Bronchus fibroblast of lung (primary cell): ENCODE measurements at places on chromosomes 13 and 19. TPM values are rescaled to one million over a fixed set of nuclear protein-coding genes. Genes with fewer than 3 reads are reported as not detected.

The HS6ST3 gene
- total RNA-seq: under 0.01 TPM in 2 replicates

The CD209 gene
- total RNA-seq: not detected in 2 replicates

The WDR62 gene
- total RNA-seq: 12.2 and 12.9 TPM in 2 replicates

The FGF21 gene
- total RNA-seq: not detected in 2 replicates

The LILRB5 gene
- total RNA-seq: not detected in 2 replicates

The HSPBP1 gene
- total RNA-seq: 51.3 and 58.7 TPM in 2 replicates

The FPR2 gene
- not detected in 2 replicates for total RNA-seq

The RAB3A gene
- total RNA-seq: 0.67 and 1.0 TPM in 2 replicates

The IL11 gene
- 2.4 and 10.4 TPM in 2 replicates for total RNA-seq

The ZNF541 gene
- 0.15 TPM in 1 of 2 replicates, not detected in the other for total RNA-seq

The ZNF600 gene
- total RNA-seq: 1.5 and 1.6 TPM in 2 replicates

The NPAS1 gene
- total RNA-seq: 0.15 and 0.34 TPM in 2 replicates

The ACER1 gene
- total RNA-seq: 0.15 TPM in 1 of 2 replicates, not detected in the other

The C19orf67 gene
- total RNA-seq: not detected in 2 replicates

The GPR183 gene
- total RNA-seq: not detected in 2 replicates

The NXNL1 gene
- not detected in 2 replicates for total RNA-seq

The TMC4 gene
- total RNA-seq: 0.17 and 0.45 TPM in 2 replicates

The ATP7B gene
- total RNA-seq: 1.8 TPM in 2 replicates

The GGN gene
- 0.59 and 2.5 TPM in 2 replicates for total RNA-seq

The GPC6 gene
- total RNA-seq: 11.1 and 15.8 TPM in 2 replicates

The PSG2 gene
- not detected in 2 replicates for total RNA-seq

The ZNF418 gene
- total RNA-seq: 1.2 and 1.3 TPM in 2 replicates

The METTL21C gene
- total RNA-seq: not detected in 2 replicates

The SPACA4 gene
- total RNA-seq: not detected in 2 replicates

The TSSK6 gene
- total RNA-seq: 0.84 and 1.2 TPM in 2 replicates

The NCCRP1 gene
- not detected in 2 replicates for total RNA-seq

The ANGPTL8 gene
- total RNA-seq: not detected in 2 replicates
